ENCODE measurements at places on chromosomes 1 and 21.

GRCh38 chr1:35564037-35564883, 6.7 kb downstream of the NCDN start:
- DNase-seq = peak; percentile 91

DNA sequence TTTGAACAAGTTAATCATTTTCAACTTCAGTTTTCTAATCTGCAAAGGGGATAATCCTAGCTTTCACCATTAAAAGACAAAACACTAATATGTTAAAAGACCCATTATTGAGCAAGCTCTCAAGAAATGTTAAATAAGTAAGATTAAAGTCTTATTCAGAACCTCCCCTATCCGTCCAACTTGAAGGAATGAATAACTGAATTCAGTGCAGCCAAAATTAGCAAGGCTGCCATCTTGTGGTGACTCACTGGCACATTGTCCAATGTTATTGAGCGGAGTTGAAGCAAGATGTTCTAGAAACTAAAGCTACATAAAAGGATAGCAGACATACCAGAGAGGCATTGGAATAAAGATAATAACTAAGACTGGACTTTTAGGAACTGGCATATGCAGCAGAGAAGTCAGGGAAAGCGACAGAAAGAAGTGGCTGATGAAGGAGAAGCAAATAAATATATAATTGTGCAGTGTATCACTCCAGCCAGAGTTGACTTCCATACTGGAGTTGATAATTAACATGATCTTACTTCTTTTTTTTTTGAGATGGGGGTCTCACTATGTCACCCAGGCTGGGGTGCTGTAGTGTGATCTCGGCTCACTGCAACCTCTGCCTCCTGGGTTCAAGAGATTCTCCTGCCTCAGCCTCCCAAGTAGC, 8.2 kb upstream of the CAP1 start:
- no peak for DNase-seq

DNA sequence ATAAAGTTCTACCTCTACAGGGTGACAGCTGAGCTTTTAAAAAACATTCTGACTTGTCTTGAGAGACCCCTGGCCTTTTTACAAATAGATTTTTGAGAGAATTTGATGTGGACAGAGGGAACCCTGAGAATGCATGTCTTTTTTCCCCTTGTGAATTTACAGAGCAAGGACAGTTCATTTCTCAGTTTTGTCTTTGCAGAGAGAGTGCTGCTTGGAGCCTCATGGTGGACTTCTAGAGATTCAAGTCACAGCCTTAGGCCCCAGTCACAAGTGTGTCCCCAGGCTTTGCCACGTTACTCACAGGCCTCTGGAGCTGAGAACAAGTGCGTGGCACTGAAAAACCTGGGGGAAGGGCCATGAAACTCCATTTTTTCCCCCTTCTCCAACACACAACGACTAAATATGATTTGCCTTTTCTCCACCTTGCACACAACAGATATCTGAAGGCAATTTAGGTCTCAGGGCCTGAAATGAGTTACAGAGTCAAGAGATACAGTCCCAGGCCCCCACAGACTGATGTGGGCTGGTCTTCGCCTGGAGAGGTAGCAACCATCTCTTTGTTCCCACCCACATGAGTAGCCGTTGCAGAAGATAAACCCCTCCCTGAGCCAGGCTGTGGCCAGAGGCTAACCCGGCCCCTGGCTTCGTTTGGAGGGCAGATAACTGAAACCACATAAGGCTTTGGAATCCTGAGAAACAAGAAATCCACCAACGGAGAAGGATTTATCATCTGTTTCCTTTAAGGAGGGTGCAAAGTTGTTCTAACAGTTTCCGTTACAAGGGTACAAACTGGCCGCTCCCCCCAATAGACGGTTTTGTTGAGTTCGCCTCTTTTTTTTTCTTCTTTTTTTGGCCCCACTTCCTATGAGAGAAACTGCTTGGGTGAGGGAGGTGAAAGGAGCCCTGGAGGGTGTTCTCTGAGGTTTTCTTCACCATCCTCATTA, 1.0 kb upstream of the PIGV start:
- DNase-seq = peak; percentile 83

DNA sequence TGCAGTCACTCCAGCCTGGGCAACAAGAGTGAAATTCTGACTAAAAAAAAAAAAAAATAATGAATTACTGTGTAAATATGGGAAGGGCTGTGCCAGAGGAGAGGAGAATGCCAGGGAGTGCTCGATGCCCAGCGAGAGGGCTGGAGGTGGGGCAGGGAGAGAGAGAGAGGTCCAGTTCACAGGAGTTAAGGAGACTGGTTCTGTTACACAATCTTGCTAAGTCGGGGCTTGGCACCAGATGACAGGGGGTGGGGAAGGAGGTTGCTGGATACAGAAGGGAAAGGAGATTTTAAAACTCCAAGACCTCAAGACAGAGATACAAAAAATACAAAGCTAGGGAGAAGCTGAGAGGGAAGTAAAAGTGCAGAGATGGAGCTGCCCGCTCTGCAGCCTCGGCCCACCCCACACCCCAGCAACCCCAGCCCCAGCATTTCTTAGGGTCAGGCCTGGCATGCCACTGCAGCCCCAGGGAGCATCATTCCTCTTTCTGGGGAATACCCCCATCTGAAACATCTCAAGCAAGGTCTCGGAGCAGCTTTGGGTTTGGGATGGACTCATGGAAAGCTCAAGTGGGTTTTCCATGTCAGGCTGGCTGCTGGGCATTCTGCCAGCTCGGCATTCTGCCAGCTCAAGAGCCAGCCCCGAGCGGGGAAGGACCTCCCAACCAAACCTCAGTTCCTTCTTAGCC, 991 bp downstream of the SELENBP1 start:
- DNase-seq = peak; percentile 84

DNA sequence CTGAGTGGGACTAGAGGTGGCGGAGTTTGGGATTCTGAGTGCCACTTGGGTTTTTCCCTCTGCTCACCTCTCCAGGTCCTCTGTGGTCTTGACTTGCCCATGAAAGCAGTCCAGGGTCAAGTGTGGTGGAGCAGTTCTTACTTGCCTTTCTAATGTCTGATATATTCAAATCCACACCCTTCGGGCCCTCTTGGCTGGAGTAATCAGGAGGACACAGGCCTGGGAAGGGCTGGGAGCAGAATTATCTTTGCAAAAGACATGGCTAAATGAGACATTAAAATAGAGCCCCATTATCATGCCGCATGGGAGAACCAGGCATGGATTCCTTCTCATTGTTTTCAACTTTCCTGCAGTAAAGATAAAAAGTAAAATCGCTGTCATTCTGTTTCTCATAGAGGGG, 74.0 kb downstream of the NFASC start:
- DNase-seq = no peak

- DNase-seq = no peak
These were observed 259.3 kb downstream of the S1PR1 start for GRCh38 chr1:101496109-101496508.

GRCh38 chr1:72634946-72635345, 352.6 kb upstream of the NEGR1 start:
- no peak for DNase-seq

DNA sequence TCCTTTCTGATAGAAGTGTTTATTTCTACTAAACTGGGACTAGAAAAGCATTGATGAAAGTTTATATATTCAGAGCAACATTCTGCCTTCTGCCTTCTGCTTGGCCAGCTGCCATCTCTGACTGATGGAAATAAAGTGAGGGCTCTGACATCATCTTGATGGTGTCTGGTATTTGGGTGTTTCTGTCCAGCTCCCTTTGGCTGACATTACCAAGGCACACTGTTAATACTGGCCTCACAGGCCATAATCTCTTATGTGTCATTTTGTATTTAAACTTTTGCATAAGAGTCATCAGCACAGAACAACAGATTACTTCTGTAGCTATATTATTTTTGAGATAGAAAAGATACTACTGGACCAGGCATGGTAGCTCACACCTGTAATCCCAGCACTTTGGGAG, 216.9 kb downstream of the RYR2 start:
- DNase-seq = no peak

DNA sequence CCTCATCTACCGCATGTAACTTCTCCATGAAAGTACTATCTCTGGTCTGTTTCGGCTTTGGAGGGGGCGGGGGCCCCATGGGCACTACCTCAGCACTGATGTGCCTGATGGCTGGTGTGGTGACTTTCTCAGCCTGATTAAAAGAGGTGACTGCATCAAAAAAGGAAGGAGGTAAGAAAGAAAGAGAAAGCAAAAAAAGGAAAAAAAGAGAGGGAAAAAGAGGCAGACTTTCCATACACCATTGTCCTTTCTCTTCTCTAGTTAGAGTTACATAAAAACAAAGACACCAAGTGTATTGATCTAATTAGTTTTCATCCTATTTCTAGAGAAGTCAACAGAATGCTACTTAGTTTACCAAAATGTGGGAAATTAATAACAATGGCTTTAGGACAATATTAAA, 43.3 kb downstream of the GON4L start:
- no peak for DNase-seq

DNA sequence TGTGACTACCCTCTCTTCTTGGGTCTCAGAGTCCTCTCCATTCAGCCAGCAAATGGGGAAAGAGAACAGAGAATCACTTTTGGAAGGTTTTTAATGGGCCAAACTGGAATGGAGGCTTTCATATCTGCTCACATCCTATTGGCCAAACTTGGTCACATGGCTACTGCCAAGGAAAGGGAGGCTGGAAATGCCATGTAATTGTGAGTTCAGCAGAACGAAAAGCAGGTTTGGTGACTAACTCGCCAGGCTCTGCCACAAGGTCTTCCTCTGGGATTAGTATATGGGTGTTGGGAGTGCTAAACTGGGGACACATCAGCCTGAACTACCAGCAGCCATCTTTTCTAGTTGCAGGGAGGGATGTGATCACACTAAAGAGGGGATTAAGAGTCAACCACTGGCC, 19.2 kb downstream of the RD3 start:
- no peak for DNase-seq

DNA sequence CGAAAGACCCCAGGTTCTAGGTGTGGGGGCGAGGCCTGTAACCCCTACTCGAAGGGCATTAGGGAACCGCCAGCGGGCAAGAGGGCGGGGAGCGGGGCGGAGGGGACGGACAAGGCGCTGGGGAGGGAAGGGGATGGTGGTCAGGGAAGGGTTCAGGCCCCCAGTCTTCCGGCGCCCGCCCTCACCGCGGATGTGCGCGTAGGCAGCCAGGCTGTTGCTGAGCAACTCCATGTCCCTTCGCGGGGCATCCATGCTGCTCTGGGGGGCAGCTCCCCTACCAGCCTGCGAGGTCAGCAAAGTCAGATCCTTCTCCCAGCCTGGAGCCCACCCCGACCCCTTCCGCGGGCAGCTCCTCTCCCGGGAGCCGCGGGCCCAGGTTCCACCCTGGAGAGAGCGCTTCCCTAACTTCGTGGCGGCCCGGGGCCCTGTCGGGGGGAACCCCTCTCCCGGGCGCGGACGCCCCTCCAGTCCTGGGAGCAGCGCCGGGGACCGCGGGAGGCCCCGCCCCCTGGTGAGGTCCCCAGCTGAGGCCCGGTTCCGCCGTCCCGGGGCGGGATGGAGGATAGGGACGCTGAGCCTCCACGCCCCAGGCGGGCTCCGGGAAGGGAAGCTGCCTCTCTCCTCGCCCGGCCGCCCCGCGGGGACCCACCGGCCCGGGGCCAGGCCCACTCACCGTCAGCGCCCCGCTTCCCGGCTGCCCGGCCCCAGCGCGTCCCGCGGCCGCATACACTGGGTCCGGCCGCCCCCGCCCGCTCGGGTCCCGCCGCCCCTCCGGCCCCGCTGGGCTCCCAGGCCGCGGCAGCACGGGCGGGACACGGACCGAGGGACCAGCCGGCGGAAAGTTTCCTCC, 434 bp downstream of the EVA1B start:
- DNase-seq = peak; percentile 86

- peak; percentile 32 for DNase-seq
These were observed 5.4 kb upstream of the NTNG1 start for GRCh38 chr1:107135463-107135862.

GRCh38 chr1:22816067-22816775, 105.6 kb downstream of the EPHB2 start:
- no peak for DNase-seq

DNA sequence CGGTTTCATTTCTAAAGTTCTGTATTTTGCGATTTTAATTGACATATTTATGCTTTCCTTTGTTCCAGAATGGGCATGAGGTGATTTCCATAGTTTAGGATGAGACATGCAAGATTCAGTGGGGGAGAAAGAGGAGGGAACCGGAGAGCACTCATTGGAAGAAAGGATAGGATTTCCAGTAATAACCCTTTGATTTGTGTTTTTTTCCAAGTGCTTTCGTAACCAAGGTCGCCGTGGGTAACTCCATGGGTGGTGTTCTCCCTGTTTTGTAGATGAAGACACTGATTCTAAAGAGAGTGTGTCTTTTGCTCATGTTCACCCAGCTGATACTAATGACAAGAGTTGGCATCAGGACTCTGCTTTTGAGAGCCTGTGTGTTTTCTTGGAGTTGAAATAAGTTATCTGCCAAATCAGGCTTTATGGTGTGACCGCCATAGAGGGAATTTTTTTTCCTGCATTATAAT, 170.1 kb downstream of the DHRS3 start:
- peak; percentile 69 for DNase-seq

DNA sequence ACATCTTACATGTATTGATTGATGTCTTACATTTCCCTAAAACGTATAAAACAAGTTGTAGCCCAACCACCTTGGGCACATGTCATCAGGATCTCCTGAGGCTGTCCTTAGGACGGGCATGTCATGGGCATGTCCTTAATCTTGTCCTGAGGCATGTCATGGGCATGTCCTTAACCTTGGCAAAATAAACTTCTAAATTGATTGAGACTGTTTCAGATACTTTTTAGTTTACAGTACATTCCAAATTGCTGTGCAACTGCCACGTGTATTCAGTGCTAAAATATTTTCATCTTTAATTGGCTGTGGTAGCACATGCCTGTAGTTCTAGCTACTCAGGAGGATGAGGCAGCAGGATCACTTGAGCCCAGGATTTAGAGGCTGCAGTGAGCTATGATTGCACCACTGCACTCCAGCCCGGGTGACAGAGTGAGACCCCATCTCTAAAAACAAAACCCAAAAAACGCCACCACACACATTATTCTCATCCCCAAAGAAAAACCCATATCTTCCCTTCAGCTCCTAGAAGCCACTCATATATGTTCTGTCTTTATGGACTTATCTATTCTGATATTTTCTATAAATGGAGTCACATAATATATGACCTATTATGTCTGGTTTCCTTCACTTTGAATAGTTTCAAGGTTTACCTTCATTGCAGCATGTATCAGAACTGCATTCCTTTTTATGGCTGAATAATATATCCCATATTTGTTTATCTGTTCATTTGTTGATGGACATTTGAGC, 96.0 kb upstream of the BTG3 start:
- DNase-seq = no peak

- DNase-seq = no peak
These were observed 51.9 kb upstream of the GJA8 start for GRCh38 chr1:147850737-147851136.

- no peak for DNase-seq
These were observed 63.2 kb downstream of the NENF start for GRCh38 chr1:212495766-212496494.

GRCh38 chr1:239587066-239587465, 200.7 kb downstream of the CHRM3 start:
- no peak for DNase-seq

GRCh38 chr1:172176206-172176605, 244.3 kb upstream of the C1orf105 start:
- DNase-seq = no peak

DNA sequence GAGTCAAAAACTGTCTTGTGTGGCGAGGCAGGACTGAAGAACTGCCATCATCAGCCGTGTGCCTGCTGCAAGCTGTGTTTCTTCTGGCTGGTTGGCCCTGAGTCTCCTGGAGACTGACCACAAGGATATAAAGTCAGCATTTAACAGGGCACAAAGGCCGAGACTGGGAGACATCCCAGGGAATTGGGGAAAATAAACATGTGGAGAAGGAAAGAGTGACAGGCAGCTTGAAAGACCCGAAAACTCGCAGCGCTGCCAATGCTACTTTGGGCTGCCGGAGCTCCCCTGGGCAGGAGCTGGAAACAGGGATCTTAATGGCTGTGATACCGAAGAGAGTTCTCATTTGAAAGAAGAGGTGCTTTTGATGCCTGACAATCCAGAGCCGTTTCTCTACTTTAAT, 125.3 kb upstream of the HMGB4 start:
- DNase-seq = no peak

Data from kidney (tissue), 22 donors.